ENCODE measurements at places on chromosomes 13 and 19.
A peak's percentile ranks its signal among the peaks of the same experiment; 100 is the strongest.

DNA sequence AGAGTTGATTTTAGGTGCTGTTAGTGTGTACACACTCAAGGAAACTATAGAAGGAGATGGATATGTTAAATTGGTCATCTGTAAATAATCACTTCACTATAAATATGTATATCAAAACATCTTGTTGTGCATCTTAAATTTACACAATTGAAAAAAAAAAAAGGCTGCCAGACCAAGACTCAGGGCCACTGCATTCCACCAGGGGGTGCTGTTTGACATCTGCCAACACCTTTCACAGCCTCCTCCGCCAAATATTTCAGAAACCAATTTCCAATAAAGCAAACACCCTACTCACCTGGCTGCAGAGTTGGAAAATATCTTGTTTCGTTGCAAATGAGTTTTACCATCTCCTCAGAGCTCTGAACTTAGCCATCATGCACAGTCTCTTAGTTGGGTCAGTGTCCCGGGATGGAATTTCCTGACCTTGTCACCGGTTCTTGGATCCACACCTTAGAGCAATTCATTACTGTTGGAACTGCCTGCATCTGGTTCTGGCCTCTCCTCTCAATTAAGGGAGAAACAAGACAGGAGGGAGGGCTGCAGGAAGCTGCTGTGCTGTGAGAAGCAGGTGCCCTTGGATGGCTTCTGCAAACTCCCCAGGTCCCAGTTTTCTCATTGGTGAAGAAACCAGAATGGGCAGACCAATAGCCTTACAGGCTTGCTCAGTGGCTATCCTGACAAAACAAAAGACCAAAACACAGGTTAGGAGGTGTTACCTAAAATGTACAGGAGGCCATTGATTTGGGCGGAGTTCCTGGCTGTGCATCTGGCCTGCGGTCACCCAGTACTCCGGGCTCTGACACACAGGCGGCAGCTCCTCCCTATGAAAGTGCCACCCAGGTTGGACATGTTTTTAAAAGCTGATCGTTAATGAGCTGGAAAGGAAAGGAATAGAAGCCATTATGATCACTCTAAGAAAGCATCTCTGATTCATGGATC is 746.6 kb downstream of the UQCRFS1 start:
- no peak for DNase-seq

GRCh38 chr13:97058391-97058790 is 64.1 kb upstream of the OXGR1 start:
- DNase-seq: no peak

DNA sequence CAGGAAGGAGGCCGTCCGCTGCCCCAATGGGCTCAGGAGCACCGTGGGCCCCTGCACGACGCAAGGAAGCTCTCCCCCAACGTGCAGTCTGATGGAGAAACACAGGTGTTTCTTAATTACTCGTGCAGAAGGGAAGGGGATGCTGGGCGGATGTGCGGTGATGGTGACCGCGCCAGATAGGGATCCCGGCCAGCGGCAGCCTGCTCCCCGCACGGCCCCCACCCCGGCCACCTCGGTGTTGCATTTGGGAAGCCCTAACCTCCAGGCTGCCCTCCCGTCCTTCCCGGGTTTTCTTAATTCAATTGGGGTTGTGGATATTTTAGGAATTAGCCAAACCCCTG is 254.4 kb downstream of the ZNF536 start:
- peak; percentile 69 for DNase-seq

GRCh38 chr19:41861846-41862245 is 1.8 kb downstream of the RPS19 start:
- no peak for DNase-seq

- DNase-seq: no peak
Observed at GRCh38 chr13:87941226-87941625, 270.1 kb downstream of the SLITRK5 start.

GRCh38 chr13:60165391-60166099 is 1.8 kb upstream of the DIAPH3 start:
- DNase-seq: no peak

DNA sequence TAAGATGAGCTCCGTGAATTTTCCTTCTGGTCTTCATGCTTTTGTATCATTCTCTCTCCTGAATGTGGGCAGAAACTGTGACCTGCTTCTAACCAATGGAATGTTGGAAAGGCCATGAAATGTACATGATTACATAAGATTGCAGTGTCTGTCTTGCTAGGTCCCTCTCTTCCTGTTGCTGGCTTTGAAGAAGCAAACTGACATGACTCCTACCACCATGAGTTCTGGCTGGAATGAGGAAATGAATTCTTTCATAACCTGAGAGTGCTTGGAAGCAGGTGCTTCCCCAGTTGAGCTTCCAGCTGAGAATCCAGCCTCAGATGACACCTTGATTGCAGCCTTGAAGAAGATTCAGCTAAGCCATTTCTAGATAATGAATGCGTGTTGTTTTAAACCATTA is 275.0 kb upstream of the MIR17HG start:
- DNase-seq: no peak

- no peak for DNase-seq
Observed at GRCh38 chr13:47474839-47475238, 526.2 kb downstream of the SUCLA2 start.

DNA sequence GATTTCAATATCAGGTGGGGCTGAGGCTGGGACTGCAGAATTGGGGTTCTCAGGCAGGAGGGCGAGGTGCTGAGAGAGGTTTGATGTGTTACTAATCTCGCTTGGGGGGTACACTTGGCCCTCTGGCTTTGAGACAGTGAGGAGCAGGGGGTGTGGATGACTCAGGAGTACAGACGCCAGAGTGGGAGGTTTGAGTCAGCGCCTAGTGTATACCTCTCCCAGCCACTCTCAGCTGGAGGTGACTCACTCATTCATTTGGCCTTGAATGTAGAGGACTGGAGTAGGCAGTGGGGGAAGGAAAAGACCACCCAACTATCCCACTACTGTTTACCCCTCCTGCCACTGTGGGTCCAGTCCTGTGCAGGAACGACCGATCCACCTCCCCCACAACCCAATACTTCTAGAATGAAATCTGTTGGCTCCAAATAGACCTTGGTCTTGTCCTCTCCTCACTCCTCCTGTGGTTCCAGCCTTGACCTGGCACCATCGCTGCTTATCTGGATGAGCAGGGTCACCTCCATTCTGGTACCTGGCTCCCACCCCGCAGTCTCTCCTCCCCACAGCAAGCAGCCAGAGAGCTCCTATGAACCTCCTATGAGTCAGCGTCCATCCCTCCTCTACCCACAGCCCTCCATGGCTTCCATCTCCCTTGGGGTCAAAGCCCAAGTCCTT is 20.1 kb upstream of the ZNRF4 start:
- no peak for DNase-seq

GRCh38 chr13:45873491-45874325 is 22.2 kb upstream of the SIAH3 start:
- DNase-seq: no peak

- no peak for DNase-seq
Observed at GRCh38 chr19:20171285-20171684, 4.3 kb downstream of the ZNF486 start.

DNA sequence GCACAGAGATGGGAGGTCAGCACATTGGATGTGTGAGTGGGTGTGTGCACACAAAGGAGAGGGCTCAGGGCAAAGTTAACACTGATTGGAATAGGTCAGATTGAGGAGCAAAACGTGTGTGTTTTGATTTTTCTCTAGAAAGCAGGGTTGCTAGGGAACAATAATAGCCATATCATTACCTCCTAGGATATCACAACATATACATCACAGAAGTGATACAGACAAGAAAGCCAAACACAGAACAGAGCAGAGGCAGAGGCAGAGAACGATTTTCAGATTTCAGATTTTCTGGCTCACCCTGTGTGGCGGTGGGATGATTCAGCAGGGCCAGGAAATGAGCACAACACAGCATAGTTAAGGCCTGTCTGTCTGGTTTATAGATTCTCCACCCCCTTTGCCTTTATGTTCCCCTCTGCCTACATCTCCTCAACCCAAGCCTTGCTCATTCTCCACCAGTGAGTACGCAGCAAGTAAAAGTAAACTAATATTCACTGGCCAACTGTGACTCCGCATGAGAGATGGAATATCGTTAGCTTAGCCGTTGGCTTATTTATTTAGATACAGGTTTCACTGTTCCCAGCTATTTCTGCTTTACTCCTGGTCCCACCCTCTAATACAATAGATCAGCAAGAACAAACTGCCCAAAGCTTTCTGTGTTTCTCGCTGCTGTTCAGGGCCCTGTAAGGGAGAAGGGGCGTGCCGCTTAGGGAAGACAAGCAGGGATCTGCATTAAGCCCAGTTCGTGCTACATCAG is 182.7 kb upstream of the TSC22D1 start:
- no peak for DNase-seq

DNA sequence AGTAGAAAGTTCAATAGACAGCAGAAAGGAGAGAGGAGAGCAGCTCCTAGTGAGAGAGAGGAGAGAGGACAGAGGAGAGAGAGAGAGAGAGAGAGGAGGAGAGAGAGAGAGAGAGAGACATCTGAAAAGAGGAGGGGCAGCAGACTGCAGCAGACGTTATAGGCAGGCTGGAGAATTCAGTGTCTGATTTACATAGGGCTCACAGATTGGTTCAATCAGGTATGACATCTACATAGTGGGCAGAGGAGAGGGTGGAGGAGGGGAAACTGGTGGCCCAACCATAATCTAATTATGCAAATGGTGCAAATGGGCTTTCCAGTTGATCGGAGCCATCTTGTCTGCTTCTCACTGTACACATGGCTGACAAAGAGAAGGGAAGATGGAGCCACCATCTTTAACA is 221.3 kb upstream of the TRPC4 start:
- no peak for DNase-seq

DNA sequence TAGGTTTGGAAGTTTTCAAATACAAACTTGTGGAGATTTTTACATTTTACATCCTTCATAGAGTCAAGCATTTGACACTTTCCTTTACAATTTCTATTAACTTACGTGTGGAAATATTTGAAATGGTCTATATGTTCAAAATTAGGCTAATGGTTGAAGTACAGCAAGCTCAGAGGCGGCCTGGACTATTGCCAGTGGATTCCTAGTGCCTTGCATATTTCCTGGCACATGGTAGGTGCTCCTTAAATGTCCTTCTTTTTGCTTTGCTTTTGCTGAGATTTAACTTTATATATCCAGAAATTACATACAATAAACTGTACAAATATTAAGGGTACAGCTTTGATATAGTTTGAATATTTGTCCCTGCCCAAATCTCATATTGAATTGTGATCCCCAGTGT is 93.9 kb downstream of the UBL3 start:
- no peak for DNase-seq

- no peak for DNase-seq
Observed at GRCh38 chr19:5966215-5966614, 11.7 kb downstream of the RANBP3 start.

GRCh38 chr13:79227418-79227817 is 178.6 kb downstream of the RBM26 start:
- DNase-seq: no peak

DNA sequence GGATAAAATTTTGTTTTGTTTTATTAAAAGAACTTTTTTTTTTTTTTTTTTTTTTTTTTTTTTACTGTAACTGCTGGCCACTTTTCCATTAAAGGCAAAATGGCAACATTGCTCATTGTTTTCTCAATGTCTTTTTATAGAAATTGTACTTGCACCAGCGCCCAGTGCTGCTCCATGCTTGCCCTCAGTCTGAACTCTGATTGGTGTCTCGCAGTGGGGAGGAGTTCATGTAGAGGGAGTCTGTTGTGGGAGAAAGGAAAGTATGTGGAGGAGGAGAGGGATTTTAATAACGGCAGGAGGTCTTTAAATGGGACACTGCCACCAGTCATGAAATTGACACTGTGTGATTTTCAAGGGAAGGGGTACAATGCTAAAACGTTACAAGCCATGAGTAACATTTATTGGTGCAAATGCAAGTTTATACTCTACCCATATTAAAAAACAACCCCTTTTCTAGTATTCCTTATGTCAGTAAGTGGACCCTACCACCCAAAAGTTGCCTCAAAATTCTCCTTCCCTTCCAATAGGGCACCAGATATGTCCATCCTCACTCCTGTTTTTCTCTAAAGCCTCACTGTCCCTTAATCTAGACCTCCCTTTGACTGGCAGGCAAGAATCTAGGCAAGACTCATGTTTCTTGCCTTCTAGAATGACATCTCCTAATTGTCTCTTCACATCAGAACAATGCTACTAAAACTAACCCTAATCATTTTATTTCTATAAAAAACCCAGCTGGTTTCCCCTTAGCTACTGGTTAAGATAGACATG is 3.2 kb downstream of the RASL11A start:
- no peak for DNase-seq

DNA sequence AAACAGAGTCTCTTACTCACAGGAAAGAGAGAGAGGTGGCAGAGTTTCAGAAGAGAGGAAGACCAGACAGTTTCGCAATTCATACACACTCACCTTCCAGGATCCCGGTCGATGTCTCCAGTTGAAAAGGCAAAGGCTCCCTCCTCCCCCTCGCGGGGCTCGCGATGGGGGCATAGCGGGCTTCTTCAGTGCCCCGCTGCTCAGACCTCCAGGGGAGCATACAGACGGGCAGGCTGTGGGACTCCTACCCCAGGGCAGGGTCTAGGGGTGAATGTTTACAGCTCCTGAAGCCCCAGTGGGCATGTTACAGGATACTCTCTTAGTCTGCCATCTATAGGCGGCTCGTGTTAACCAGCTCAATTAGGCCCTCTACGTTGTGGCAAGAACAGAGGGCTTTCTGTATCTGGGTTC is 139.2 kb downstream of the SLITRK5 start:
- no peak for DNase-seq

GRCh38 chr19:2239771-2240770 is 3.4 kb downstream of the SF3A2 start:
- DNase-seq: peak; percentile 77

DNA sequence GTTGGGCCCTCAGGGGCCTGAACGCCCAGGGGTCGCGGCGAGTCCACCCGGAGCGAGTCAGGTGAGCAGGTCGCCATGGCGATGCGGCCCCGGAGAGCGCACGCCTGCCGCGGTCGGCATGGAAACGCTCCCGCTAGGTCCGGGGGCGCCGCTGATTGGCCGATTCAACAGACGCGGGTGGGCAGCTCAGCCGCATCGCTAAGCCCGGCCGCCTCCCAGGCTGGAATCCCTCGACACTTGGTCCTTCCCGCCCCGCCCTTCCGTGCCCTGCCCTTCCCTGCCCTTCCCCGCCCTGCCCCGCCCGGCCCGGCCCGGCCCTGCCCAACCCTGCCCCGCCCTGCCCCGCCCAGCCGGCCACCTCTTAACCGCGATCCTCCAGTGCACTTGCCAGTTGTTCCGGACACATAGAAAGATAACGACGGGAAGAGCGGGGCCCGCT is at the start of gene CCNA1:
Gene CCNA1 (plus strand): TSS at position 390 of the 439 bp plus-strand sequence. CDS start 562 bp downstream, outside the sequence.
- DNase-seq: peak; percentile 30

GRCh38 chr19:18013210-18014111 is 5.5 kb downstream of the ARRDC2 start:
- no peak for DNase-seq

DNA sequence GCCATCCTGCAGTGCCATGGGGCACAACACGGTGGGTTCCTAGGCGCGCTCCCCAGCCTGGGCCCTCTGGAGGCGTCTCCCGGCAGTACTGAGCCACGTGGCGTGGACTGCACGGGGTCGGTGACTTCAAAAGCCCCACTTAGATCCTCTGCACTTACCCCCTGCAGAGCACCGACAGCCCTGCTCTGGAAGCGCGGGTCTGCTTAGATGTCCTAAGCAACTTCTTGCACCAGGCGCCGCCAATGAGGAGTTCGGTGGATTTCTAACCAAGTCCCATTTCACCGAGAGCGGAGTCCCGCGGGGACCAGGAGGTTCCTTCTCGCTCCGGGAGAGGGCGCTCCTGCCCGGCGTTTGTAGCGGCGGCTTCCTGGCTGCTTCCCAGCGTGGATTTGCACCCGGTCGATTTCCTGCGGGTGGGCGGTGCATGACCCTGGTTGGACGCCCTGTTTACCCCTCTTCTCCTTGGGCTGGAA is 25.2 kb upstream of the ZNF845 start:
- DNase-seq: peak; percentile 73

Measured in upper lobe of left lung (tissue), 6 donors.